Endothelial cell of coronary artery (primary cell): ENCODE measurements at places on chromosomes 7 and 10. TPM values are rescaled to one million over a fixed set of nuclear protein-coding genes. Genes with fewer than 3 reads are reported as not detected.

Gene CEP55
- total RNA-seq, result 18.3 and 42.4 TPM in 2 replicates

Gene RAB19
- 0.27 TPM in 1 of 2 replicates, not detected in the other for total RNA-seq

Gene MICALL2
- total RNA-seq, result 13.4 and 37.8 TPM in 2 replicates

Gene KCNIP2
- total RNA-seq, result 0.27 and 0.75 TPM in 2 replicates

Gene SPDYE6
- total RNA-seq, result not detected in 2 replicates

Gene HIPK2
- total RNA-seq, result 8.5 and 21.6 TPM in 2 replicates

Gene CYP2C19
- not detected in 2 replicates for total RNA-seq

Gene CPA4
- total RNA-seq, result 0.27 and 35.0 TPM in 2 replicates

Gene VAX1
- total RNA-seq, result not detected in 2 replicates

Gene EFCAB10
- under 0.01 TPM in 1 of 2 replicates, not detected in the other for total RNA-seq

Gene ABCB4
- total RNA-seq, result under 0.01 and 0.09 TPM in 2 replicates

Gene MLXIPL
- not detected in 2 replicates for total RNA-seq

Gene FBXL13
- 1.2 and 29.6 TPM in 2 replicates for total RNA-seq

Gene MPP7
- total RNA-seq, result 0.09 and 0.56 TPM in 2 replicates

Gene SYCE1
- 0.09 TPM in 1 of 2 replicates, not detected in the other for total RNA-seq
